Activated gamma-delta T cell (primary cell): ENCODE measurements at places on chromosomes 7 and 10.

DNA sequence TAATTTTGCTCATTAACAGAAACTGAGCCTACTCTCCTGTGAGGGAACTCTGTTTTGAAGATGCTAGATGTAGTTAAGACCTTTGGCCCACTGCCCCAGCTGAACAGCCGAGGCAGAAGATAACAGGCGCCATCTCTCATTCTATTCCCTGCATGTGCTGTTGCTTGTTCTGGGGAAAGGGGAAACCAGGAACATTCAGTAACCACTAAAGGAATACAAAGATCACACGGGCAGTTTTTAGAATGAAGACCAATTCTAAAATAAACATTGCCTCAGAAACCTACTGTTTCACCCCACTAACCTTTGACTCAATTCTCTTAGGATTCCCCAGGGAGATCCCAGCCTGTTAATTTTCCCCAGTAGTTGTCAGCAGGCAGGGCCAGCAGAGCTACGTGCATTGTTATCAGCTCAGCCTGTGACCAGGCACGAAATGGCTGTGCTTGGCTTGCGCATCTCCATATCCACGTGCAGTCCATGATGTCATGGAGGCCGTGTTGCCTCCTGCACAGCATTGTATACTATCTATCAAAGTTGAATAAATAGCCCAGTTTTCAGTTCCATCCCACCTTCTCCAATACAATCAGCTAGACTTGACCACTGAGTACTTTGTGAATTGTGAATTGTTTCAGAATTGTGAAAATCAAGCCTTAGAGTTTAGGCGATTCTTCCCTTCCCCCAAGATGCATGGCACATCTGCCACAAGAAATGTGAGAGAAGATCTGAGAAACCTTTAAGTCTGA lies 36.0 kb downstream of the ANK3 start:
- no peak for DNase-seq

DNA sequence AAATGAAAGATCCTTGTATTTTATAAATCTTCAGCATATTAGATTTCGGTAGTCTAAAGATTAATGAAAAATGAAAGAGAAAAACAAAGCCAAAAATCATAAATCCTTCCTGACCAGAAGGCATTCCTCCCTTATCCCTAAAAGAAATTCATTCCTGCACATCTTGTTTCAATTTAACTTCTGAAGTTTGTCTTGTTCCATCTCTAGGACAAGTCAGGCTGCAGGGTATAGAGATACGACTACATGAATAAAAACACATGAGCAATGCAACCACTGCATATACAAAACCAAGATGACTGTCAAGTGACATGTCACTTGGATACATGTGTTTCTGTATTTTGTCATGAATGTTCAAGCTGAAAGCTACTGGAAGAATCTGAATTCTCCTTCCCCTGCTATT lies 214.9 kb downstream of the JAZF1 start:
- no peak for DNase-seq

DNA sequence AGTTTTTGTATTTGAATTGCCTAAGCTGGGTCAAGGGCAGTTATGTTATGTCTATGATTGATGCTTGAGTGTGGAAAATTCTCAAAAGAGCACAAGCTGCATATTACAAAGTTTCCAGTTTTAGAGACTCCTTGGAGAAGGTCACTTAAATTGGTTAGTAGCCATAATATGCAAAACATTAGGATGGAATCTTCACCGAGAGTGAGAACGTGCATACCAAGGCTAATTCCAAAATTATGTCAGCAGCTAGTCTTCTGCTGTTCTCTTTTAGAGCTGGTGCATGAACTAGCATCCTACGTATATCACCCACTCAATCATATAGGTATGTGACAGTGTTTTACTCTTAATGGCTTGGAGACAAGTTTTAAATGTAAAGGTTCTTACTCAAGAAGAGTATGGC lies 49.2 kb downstream of the MKX start:
- no peak for DNase-seq

GRCh38 chr7:7867846-7868571 lies 100.6 kb upstream of the GLCCI1 start:
- no peak for DNase-seq

DNA sequence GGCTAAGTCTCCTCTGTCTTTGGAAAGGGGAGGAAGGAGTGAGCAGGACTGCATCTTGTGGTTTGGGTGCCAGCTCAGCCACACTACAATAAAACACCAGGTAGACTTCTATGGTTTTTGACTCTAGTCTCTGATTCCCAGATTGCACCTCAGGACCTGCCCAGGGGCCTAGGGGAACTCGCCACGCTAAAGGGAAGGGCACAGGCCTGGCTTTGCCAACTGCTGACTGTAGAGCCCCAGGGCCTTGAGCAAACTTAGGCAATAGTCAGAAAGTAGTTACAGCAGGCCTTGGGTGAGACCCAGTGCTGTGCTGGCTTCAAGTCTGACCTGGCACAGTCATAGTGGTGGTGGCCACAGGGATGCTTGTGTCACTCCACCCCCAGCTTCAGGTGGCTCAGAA lies 24.2 kb upstream of the PRR15 start:
- DNase-seq = no peak

DNA sequence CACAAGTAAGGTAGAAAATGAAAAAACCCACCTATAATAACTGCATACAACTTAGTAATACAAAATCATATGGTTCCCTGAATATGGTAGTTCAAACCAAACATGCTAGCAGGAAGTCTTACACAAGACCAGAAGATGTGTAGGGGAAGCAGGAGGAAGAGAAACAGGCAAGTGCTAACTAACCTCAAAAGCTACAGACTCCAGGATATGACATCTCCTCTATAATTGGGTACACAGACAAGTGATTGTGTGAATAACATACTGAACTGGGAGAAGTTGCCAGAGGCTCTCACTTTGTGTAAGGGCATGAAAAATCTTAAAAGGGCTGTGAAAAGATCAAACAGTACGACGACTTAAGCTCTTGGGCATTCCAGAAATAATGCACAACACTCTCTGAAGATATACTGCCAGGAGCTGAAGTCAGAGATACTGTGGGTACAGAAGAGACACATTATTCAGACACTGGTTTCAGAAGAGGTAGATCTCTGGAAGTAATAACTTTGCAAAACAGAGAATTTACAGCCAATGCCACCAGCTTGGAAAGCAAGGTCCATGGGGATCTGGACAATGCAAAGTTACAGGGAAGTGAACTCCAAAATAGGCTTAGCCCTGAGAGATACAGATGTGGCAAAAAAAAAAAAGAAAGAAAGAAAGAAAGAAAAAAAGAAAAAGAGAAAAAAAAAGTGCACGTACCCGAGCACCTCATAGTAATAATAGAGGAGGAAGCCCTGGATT lies 767.2 kb downstream of the TNS3 start:
- no peak for DNase-seq

DNA sequence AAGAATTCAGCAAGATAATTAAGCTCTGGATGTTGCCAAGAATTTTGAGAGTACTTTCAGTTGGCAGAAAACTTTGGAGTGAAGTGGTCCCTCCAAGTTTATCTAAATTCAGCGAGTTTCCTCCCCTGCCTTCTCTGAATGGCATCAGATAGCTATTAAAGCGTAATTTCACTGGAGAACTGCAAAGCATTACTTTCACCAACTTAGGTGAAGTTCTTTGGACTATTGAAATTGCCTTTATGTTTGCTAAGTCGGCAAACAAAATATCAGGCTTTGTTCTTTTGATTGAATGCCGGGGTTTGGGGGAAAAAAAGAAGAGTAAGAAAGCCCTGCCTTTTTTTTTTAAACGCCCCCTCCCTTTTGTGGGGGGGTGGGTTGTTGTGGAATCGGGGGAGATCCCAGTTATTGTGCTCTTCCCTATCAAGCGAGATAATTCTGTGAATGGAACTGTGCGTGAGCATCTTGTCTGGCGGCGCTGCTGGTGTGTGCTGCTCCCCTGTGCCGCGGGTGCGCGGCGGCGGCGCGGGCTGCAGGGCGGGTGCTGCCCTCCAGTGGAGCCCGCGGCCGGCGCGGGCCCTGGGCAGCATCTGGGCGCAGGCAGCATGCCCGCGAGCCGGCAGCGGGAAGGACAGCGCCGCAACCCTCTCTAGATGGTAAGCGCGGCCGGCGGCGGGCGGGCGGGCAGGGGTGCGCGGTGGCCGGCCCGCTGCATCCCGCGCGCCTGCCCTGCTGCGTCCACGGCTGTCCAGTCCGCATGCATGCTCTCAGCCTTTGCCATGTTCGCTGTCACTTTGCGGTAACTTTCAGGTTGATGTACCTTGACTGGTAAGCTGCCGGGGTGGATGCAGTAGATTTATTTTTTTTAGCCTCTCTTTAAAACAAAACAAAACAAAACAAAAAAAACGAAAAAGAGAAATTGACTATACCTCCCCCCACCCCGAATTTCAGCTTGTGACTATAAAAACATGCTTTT lies 176.5 kb downstream of the TCF7L2 start:
- DNase-seq = peak; percentile 17

DNA sequence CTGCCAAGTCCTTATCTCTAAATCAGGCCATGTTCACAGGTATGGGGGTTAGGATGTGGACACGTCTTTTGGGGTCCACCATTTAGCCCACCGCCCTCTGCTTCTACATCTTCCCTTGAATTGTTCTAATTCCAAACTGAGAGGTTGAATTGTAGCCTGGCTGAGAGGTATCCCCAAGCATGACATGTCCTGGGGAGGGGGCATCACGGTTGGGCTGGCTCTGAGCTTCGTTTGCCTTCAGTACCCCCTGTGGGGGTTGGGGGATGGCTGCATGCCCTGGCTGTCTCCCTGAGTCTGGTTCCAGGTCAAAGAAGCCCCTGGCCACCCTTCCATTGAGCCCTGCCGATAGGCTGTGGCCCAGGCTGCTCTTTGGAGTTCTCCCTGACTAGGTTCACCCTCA lies 204.6 kb downstream of the GLRX3 start:
- DNase-seq = no peak

GRCh38 chr10:127415116-127415515 lies 134.0 kb upstream of the NPS start:
- no peak for DNase-seq
